Left kidney (tissue), 8 donors: ENCODE measurements at places on chromosomes 6 and 20.
A peak's percentile ranks its signal among the peaks of the same experiment; 100 is the strongest.

- DNase-seq, result no peak
Observed at GRCh38 chr6:73657201-73657600, 3.4 kb upstream of the SLC17A5 start.

DNA sequence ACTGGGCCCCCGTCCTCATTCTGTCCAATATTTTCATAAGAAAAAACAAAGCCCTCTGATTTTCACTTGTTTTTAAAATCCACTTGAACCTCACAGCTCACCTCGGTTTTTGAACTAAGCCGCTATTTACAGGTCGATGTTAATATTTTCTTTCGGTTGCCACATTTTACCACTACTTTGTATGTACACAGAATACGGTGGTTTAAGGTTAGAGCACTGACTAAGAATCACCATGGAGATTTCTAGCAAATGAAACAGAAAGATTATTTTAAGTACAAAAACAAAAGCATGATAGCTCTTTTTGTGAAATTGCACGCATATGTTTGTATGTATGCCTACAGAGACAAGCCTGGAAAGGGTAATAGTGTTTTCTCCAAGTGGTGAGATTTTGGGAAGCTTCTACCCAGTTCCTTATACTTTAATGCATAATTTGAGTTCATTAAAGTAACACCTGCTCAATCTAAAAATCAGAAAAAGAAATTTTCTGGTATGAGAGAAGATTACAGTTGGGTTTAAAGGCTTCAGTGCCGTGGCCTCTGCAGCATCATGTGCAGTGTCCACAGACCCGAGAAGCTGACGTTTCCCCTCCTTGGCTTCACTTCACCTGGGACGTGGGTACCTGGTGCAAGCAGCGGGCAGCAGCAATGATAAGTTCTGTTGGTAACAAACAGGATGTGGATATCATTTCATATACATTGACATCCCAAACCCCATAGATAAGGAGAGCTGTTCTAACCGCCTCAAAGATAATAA lies 144.0 kb downstream of the UST start:
- DNase-seq, result no peak

GRCh38 chr6:47034926-47035325 lies 7.2 kb downstream of the ADGRF1 start:
- DNase-seq, result peak; percentile 91

GRCh38 chr6:169337886-169338445 lies 84.3 kb upstream of the THBS2 start:
- DNase-seq, result no peak

GRCh38 chr6:53032849-53033248 lies 32.4 kb upstream of the FBXO9 start:
- no peak for DNase-seq

DNA sequence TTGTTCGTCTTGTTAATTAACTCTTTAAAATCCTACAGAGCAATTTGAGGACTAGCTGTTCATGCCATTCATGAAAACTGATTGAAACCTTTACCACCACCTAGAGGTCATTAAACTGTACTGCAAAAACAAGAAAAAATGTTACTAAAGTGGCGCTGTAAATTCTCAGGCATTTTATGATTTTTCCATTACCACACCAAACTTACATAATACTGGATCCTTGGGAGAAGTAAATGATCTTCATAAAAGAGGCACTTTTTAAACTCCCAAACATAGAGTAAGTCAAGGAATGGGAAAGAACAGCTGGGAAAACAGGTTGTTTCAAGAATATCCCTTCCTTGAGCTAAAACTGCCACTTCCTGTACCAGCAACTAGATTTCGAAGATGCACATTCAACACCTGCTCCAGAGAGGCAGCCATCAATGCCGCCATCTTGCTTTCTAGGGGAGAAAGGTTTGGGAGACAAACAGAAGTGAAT lies 54.3 kb downstream of the MYLIP start:
- peak; percentile 72 for DNase-seq

DNA sequence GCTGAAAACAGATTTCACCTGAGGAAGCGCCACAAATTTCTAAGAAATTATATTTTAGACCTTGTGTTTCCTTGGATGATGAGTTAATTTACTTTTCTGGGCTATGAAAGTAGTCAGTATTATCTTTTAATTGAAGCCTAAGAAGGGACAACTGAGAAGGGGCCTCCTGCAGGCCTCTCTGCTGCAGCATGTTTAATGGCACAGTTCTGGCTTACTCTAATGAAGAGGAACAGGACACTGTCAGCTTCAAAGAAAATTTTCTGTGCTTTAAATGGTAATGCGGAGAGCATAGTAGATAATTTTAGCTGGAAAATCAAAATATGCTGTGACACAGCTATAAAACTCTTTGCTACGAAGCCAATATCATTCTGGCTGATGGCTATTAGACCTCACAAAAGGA lies 167.4 kb downstream of the HDGFL1 start:
- DNase-seq, result no peak

DNA sequence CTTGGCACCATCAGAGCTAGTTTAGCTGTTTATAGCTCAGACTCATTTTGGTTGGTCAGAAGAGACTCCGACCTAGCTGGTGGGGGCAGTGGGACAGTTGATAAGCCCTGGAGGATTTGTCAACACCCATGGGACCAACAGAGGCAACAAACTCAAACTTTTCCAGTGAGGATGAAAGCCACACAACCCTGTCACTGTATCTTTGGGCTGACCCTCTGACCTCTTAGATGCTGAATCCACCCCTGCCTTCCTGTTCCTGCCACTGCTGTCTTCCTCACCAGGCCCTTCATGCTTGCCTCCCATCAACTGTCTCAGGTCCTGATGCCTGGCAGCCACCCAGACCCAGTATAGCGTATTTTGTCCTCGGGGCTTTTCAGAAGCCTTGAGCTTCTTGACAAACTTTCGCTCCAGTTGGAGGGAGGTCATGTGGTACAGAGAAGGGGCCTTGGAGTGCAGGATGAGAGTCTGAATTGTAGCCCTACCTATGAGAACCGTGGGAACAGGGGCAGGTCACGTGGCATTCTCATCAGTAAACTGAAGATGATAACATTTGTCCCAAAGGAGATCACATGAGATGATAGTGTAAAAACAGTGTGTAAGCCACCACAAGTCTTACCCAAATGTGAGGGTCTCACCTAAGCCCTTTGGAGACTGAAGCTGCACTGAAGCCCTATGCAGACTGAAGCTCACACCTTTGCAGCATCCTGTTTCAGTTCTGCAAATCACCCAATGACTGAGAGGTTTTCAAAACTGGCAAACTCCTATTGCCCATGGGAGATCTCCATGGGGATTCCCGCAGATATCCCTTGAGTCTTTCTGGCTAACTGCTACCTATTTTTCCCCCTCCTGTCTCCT lies 72.0 kb upstream of the F13A1 start:
- no peak for DNase-seq

DNA sequence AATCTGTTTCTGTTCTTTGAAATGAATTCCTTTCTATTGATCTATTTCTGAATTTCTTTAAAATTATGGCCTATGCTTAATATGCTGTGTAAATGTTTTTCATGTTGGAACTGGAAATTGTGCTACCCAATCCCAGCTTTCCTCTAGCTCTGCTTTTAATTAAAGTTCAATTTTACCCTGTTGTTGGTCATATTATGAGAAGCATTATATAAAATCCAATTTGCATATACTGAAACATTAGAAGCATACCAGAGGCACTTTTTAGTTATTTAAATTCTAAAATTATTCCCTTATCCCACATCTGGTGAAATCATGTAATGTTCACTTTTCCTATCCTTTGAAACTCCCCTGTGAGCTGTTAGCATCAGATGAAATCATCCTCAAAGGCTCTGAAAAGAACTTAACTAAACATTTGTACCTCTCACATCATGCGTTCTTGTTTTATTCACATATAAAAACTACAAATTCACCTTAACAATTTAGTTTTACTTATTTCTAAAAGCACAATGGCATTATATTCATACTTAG lies 160.6 kb upstream of the COL21A1 start:
- DNase-seq, result no peak

DNA sequence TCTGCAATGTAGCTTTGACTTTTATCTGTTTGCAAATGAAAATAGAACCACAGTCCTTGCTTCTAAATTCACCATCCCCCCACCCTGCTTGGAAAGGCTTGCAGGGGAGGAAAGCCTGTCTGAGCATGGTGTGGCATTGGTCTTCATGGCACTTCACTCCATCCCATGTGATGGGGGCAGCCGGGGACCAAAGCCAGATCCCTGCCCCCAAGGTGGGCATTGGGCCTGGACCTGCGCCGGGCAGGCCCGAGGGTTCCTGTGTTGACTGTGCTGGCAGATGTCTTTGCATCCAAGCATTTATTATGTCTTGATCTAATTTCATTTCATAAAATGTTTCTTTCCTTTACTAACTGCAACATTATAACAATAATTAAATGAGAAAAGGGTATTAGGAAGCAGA lies 120.0 kb downstream of the SYNDIG1 start:
- no peak for DNase-seq

DNA sequence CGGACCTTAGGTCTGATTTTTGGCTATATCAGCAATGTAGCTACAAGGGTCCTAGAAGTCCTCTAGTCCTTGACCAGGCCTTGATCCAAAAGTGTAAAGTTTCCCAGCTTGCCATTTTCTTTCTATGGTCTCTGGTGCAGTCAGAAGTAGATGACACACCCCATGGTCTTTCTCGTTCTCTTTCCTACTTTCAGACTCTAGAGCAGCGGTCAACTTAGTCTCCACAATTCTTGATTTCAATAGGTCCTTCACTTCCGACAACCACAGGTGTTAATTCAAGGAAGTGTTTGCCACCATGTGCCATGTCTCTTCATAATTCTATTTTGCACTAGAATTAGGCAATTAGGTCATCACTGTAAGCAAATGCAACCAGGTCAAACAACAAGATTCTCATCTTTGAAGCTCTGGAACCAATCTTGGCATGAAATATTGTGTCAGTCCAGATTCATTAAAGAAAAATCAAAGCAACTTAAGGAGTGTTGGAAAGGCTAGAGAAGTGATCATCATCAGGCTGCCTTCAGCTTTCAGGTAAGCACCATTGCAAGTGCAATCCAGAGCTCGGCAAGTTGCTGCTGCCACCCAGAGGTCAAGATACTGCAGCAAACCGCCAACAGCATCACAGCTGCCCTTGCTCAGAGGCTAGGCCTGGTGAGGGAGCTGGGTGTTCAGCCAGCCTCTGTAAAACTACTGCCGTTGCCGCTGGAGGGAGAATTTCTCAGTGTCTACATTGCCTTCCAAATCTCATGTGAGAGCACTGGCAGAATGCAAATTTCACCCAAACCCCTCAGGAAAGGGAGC lies 5.6 kb upstream of the SYNE1 start:
- peak; percentile 36 for DNase-seq

- DNase-seq, result no peak
Observed at GRCh38 chr6:42051268-42051653, 937 bp downstream of the TAF8 start.

DNA sequence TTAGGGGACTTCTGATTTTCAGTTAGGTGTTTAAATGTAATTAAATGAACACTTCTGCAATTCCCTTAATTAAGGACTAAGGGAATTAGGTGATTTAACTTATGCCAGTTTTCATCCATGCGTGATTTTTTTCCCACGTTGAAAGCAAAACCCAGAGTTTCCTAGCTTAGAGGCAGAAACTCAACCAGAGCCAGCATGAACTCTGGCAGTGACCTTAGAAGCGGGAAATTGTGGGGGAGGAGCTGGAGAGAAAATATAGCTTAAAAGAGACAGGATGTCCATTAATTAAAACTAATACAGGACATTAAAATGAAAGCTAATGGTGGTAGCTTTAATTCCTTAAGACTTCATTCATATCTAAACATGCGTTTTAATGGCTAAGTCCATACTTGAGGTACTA lies 41.6 kb downstream of the IYD start:
- peak; percentile 71 for DNase-seq

- no peak for DNase-seq
Observed at GRCh38 chr6:9116026-9116425, 680.7 kb upstream of the SLC35B3 start.

DNA sequence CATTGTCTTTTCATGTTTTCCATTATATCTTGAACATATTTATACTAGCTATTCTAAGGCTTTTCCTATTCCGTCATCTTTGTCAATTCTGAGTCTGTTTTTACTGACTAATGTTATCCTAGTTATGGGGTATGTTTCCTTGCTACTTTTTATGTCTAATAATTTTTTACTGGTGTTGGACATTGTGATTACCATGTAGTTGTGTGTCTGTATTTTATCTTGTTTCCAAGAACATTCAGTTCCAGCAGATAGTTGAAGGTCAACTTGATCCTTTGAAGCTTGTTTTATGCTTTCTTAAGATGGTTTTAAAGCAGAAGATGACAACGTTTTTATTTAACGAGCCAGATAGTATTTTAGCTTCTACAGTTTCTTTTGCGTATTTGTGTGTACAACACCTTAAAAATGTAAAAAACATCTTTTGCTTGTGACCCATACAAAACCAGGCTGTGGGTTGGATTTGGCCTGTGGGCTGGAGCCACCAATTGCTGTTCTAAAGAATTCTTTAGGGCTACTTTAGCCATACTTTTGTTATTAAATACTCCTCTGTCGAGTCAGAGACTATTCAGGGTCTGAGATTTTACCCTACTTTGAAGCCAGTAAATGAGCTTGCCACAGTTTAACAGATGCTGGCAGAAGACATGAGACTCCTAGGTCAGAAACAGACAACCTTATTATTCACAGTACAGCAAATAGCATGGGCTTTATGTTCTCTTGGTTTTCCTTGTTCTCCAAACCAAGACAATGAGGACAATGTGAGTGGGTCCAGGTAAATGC lies 38.7 kb upstream of the REV3L start:
- DNase-seq, result no peak

DNA sequence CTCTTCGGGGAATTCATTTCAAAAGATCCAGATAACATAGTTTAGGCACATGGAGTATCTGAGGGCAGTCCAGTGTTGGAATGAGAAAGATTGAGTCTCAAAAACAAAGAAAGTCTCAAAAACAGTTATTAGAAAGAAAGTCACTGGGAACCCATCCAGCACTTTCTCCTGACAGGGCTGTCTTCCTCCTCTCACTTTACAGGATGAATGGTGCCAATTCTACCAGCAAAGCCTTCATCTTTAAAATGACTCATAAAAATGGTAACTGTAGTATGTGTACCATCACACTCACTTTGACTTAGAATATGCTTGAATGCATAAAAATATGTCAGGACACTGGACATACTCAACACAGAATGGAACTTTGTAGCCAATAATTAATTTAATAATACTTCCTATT lies 71.3 kb downstream of the SLC22A3 start:
- no peak for DNase-seq
